ENCODE measurements at places on chromosomes 4 and X. TPM values are rescaled to one million over a fixed set of nuclear protein-coding genes. Genes with fewer than 3 reads are reported as not detected.

APLN gene
- 0.23 TPM for total RNA-seq

CTAG1B gene
- not detected for total RNA-seq

UGT2B17 gene
- total RNA-seq = not detected

SPIN2A gene
- 1.2 TPM for total RNA-seq

RHOXF2B gene
- total RNA-seq = not detected

TCEAL5 gene
- total RNA-seq = not detected

UGT2B15 gene
- total RNA-seq = not detected

TMEM31 gene
- total RNA-seq = not detected

POU3F4 gene
- not detected for total RNA-seq

TRIM75 gene
- not detected for total RNA-seq

SLC30A9 gene
- total RNA-seq = 45.5 TPM

CDX4 gene
- total RNA-seq = not detected

KIAA0232 gene
- 16.8 TPM for total RNA-seq

XKRX gene
- total RNA-seq = 2.3 TPM

MEPE gene
- not detected for total RNA-seq

HMGN5 gene
- 2.7 TPM for total RNA-seq

CENPC gene
- 44.7 TPM for total RNA-seq

GABRE gene
- not detected for total RNA-seq

YTHDC1 gene
- total RNA-seq = 92.2 TPM

ADRA2C gene
- not detected for total RNA-seq

GLRB gene
- total RNA-seq = not detected
